NCI-H187 treated with DMSO at 0.1 percent for 48 hours (cell line): ENCODE measurements at places on chromosomes 16 and 17.

GRCh38 chr16:680967-681745 lies 946 bp downstream of the STUB1 start:
- no peak for DNase-seq

DNA sequence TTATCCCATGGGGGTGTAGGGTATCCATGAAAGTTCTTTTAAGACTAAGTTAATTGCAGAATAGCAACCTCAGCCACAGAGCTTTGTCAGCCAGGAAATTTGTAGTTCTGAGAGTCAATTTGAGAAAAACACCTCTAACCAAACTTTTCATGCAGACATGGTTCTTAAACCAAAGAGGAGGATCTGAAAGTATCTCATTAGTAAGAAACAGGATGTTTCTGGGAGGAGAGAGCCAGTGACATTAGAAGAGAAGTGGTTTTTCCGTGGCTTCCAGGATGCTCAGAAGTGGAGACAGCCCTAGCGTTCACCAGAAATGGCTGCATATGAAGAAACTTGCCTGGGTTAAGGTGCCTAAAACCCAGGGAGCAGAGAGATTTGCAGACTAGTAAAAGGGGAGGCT lies 7.9 kb downstream of the GNAO1 start:
- DNase-seq = no peak

GRCh38 chr17:3818786-3819185 lies 17.8 kb upstream of the ITGAE start:
- no peak for DNase-seq

- DNase-seq = no peak
Measured at GRCh38 chr17:74780443-74781238, 4.5 kb upstream of the NAT9 start.

- no peak for DNase-seq
Measured at GRCh38 chr17:46175891-46176290, 17.3 kb downstream of the KANSL1 start.

DNA sequence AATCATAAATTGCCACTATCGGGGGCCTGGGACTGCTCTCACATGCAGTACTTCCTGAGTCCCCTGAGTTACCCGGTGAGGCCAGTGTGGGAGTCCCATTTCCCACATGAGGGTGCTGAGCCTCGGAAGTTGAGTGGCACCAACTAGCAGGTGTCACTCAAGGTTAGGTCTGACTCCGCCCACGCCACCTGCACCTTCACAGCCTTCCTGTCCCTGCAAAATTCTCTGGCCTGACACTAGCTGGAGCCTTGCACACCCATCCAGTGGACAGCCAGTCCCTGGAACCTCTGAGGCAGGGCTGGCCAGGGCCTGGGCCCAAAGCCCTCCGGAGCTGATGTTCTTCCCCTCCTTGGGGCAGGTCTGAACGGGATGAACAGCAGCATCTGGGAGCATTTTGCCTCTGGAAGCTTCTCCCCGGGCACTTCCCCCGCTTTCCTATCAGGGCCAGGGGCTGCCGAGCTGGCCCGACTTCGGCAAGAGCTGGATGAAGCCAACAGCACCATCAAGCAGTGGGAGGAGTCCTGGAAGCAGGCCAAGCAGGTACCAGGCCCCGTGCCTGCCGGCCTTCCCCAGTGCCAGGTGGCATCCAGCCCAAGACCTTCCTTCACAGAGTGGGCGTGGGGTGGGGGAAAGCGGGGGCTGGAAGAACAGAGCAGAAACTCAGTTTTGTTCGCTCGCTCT lies 21.9 kb downstream of the UNC13D start:
- DNase-seq = no peak

GRCh38 chr17:81840826-81841778 lies 6.3 kb upstream of the PPP1R27 start:
- DNase-seq = no peak

GRCh38 chr16:70681382-70682238 lies 4.2 kb downstream of the MTSS2 start:
- DNase-seq = no peak

GRCh38 chr17:73950593-73950914 lies 252.9 kb upstream of the RPL38 start:
- no peak for DNase-seq

DNA sequence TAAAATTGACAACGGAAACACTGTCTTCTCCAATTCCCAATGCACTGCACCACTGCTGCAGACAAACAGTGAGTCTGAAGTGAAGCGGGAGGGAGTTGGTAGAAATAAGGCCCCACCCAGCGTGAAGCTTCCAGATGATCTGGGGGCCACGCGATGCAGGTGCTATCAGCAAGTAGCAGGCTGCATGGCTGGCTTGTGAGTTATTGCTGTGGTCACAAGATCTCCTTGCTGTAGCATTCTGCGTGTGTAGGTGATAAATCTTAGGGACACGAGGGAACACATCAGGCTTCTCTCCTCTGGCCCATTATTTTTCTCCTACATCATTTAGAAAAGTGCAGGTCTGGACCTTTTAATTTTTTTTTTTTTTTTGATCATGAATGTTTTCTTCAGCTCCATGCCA lies 407.6 kb downstream of the TMEM114 start:
- no peak for DNase-seq

DNA sequence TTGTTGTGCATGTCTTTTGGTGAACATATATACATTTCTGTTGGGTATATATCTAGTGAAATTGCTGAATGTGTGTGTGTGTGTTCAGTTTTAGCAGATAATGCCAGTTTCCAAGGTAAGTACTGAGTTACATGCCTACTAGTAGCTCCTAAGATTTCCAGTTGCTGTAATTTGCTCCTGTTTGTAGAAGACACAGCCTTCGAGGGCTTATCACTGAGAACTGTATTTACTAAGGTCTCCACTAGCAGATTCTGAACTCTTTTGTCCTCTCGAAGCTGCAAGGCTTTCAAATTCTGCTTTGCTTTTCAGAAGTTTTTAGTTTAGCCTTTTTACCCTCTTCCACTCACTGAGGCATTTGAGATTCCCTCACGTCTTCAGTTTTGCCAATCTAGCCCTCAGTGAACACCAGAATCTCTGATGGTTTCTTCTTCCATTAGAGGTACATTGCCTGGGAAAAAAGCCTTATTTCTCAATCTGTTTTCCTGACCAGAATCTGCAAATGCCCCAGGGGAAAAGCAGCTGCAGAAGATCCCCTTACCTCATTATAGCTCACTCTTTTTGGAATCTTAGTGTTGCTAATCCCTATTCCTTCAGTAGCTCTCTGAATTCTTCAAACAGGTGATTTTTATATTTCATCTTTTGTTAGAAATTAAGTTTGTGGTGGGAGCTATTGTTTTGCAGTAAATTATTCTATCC lies 52.9 kb downstream of the NF1 start:
- DNase-seq = no peak

GRCh38 chr17:56603486-56604238 lies 10.2 kb downstream of the NOG start:
- DNase-seq = no peak

DNA sequence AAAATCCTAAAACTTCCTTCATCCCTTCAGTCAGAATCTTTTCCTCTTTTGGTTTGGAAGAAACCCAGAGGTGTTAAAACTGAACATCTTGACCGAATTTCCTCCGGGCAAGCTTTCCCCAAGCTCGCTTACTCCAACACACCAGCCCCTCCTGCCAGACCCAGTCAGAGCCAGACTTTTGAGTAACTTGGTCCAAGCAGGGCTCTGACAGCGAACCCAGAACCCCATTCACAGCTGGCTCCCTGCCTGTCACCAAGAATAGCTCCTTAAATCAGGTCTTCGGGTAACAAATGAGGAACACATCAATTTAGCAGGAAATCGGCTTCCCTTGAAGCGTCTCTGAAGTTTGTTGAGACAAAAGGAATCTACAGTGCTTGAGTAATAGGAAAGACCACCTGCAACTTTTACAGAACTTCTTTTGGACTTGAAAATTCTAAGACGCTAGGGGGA lies 27.3 kb downstream of the GAS7 start:
- DNase-seq = no peak

DNA sequence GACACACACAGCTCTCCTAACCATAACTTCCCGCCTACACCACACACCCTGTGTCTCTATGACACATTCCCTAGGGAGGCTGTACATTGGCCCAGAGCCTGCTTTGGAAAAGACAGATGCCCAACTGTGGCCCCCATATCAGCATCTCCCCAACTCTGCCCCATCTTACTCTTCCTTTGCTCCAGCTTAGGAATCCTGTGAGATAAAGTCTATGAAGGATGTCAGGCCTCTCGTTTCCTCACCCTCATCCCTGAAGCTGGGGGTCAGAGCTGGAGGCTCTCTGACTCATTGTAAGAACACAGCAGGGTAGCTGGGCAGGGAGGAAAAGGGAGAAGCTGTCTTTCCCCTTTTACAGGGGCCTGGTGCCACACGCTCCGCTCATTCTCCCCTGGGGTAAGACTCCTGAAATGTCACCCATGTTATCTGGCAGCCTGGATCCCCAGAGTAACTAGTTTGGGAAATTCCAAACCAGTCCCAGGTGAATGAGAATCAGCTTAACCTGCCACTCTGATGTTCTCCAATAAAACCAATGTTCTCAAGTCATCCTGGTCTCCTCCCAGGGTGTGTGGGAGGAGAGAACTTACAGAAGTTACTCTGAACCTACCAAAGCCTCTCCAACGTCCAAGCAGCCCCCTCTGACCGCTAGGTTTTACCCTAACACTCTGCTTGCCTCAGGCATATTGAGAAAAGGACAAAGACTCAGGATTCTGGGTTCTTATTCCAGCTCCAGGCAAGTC lies 2.8 kb downstream of the RAPGEFL1 start:
- DNase-seq = no peak

DNA sequence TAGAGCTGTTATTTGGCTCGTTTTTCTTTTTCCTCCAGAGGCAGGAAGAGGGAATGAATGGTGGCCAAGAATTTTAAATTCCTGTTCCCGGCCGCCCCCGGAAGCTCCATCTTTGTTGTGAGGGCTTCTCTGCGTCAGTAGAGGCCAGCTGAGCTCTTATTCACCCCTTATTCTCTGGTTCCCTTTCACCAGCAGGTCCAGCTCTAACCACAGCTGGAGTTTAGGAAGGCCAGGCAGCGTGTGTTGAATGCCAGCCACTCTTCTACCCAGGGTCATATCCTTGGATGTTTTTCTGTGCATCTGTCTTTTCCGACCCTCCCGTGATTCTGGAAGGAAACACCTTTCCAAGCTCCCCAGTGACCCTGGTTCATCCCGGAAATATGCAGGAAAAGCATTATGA lies 570.5 kb downstream of the WWOX start:
- no peak for DNase-seq

DNA sequence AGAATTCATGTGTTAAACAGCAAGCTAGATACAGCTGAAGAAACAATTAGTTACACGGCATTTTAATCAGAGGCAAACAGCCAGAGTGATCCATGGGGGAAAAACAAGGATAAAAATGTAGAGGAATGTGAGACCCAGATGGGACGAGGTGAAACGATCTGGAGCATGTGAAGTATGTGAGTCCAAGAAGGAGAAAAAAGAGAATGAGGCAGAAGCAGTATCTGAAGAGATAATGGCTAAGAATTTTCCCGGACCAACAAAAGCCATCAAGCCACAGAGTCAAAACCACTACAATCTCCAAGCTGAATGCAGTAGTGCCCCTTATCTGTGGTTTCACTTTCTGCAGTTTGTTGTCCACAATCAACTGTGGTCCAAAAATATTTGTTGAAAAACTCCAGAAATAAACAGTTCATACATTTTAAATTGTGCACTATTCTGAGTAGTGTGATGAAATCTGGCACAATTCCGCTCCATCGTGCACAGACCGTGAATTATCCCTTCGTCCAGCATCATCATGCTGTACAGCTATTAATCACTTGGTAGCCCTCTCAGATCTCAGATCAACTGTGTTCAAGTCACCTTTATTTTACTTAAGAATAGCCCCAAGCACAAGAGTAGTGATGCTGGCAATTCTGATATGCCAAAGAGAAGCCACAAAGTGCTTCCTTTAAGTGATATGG lies 18.8 kb downstream of the MYH10 start:
- no peak for DNase-seq

GRCh38 chr16:66924527-66925321 lies 611 bp downstream of the RRAD start:
- no peak for DNase-seq

GRCh38 chr17:72635034-72635635 lies 457.4 kb downstream of the SLC39A11 start:
- no peak for DNase-seq
